ENCODE measurements at places on chromosomes 7 and 10. TPM values are rescaled to one million over a fixed set of nuclear protein-coding genes. Genes with fewer than 3 reads are reported as not detected.

GRCh38 chr7:106767498-106768323 is 97.4 kb upstream of the PIK3CG start:
- no peak for DNase-seq

DNA sequence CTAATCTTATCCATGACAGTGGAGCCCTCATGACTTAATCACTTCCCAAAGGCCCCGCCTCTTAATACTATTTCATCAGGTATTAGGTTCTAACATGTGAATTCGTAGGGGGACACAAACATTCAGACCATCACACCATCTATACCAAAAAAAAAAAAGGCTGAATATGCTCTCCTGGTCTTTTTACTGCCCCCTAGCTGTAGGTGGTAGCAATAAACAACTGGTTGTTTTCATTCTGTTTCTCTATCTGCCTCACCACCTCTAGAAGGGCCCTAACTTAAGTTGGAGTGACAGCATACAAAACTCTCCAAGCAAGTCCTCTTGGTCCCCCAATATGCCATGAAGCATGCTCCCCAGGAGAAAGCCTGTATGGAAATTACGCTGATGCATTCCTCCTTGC is 94.1 kb downstream of the GRM8 start:
- DNase-seq: no peak

- DNase-seq: no peak
These were observed 125.6 kb downstream of the PLXNA4 start for GRCh38 chr7:132450696-132451095.

GRCh38 chr10:108436096-108436495 is 1271.6 kb upstream of the SORCS1 start:
- DNase-seq: no peak

DNA sequence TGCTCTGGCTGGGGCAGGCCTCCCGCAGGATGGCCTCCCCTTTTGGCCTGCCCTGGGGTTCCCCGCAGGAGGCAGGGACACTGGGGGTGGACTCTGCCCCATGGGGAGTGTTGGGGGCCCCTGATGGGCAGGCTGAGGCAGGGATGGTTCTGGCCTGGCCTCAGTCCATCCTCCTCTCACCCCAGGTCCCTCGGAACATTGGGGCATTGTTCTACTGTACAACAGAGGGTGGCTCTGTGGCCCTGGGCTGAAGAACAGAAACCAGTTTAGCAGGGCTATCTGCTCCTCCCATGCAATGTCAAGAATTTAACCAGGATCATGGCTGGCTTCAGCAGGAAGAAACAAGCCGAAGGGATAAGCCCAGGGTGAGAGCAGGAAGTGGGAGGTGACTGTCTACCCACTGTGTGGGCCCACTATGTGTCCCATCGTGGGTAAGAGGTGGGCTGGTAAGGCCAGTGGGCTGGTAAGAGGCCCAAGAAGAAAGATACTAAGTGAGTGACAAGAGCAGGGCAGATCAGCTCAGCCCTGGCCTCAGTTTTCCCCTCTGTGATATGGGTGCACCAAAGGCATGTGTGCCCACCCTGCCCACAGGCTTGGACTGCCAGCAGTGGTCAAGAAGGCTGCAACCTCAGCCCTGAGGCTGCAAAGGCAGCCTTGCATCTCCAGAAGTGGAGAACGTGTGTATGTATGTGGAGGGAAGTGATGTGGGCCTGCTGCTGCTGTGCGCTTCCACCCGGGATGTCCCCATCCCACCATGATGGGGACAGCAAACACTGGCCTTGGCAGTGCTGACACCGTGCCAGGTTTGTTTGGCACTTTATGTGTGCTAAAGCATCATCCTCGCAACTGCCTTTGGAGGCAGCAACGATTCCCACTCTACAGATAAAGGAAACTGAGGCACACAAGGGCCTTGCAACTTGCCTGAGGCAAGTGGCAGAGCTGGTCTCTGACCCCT is 138.9 kb downstream of the SH3PXD2A start:
- DNase-seq: no peak

GRCh38 chr7:21173436-21173835 is 254.4 kb upstream of the SP4 start:
- no peak for DNase-seq

- no peak for DNase-seq
These were observed 149.4 kb downstream of the CHCHD3 start for GRCh38 chr7:132932296-132933071.

- no peak for DNase-seq
These were observed 123.7 kb upstream of the ASAH2 start for GRCh38 chr10:50375051-50375452.

PPRC1 gene
- 23.8 TPM for polyA plus RNA-seq

DNA sequence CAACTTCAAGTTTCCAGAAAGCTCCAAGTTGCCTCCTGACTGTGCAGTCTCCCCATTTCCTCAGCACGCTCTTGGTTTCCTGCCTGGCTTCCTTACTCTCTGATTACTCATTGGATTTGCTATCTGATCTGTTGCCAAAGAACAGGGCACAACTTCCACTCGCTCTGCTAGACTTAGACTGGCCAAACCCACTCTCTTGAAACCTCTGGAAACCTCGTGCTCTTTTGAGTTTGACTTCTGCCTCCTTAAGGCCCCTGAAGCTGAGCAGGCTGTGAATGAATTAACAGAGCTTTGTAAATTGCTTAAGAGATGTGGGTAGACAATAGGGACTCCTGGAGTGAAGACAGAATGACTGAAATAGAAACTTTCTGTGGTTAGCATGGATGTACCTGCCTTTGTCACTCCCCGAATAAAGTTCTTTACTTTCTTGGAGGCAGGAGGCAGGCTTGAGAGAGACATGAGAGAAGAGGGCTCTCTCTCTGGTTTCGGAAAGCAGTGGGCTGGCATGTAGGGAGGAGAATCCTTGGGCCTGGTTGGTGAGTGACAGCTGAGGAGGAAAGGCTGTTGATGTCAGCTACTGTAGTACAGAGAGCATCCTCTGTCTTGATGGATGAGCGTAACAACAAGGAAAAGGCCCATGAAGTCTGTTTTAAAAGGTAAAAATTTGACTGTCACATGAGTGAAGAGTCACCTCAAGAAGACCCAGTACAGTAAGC is 70.8 kb downstream of the CHN2 start:
- DNase-seq: peak; percentile 20

GRCh38 chr7:26140380-26140779 is 11.6 kb upstream of the NFE2L3 start:
- DNase-seq: no peak

GRCh38 chr10:120667276-120667675 is 183.9 kb upstream of the WDR11 start:
- DNase-seq: no peak

SYNPO2L gene
- polyA plus RNA-seq: 184 TPM

GRCh38 chr10:63583909-63584724 is 62.9 kb downstream of the REEP3 start:
- DNase-seq: no peak

GRCh38 chr10:61951144-61951483 is 49.6 kb downstream of the ARID5B start:
- DNase-seq: no peak

FAM131B gene
- polyA plus RNA-seq: 2.2 TPM

- DNase-seq: no peak
These were observed 40.0 kb upstream of the NPFFR1 start for GRCh38 chr10:70323697-70324338.

GALNT11 gene
- polyA plus RNA-seq: 31.5 TPM

DNA sequence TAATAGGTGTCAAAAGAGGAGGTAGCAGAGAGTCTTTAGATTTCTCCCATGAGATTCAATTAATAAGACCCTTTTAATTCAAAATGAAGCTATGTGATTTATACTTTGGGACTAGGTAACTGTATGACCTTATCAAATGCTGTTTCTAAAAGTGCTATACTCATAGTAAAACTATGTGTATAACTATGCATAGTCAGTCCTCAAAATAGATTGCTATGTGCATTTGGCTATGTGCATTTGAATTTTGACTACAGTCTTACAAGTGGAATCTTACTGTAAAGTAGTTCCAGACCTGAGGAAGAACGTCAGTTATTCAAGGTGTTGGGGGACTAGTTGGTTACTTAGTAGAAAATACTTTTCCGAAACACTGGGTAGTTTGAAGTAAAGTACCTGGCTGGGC is 36.9 kb downstream of the ADD3 start:
- no peak for DNase-seq

CPEB3 gene
- 3.8 TPM for polyA plus RNA-seq

DNA sequence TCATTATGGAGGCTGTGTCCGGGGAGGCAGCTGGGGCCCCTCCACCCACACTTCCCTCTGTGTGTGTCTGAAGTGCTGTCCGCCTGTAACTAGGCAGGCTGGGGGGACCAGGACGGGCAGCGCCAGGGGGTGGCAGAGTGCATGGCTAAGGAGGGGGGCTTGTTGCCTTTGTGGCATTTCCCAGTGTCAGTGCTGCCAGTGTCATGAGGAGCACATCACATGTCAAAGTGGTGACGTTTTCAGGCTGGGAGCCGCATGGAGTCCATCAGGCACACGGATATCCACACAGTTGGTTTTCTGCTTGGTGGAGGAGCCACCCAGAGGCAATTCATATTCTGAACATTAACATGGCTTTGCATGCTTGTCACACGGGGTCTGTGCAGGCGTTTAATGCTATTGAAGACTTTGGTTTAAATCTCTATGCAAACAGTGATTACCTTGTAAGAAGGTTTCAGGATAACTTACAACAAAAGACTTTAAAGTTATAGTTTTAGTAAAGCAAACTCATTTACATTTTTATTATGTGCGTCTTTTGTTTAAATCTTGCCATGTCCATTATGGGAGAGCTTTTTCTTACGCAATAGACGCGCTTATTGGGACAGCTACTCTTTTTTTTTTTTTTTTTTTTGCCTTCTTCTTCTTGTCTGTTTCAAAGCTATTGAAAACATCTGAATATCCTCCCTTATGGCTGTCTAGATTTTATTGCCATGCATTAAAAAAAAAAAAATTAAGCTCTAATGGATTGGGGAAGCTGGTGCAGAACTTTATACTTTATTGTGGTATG is 52.9 kb downstream of the C10orf67 start:
- DNase-seq: peak; percentile 9

DNA sequence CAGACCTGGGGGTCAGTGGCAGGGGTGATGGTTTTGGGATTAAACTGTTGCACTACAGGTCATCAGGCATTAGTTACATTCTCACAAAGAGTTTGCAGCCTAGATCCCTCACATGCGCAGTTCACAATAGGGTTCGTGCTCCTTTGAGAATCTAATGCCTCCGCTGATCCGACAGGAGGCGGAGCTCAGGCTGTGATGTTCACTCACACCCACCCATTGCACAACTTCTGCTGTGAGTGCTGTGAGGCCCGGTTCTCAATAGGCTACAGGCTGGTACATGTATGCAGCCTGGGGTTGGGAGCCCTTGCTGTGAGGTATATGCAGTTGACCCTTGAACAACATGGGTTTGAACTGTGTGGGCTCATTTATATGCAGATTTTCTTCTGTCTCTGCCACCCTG is 416.4 kb downstream of the GFRA1 start:
- no peak for DNase-seq

GRCh38 chr7:29282819-29283414 is 88.3 kb downstream of the CHN2 start:
- no peak for DNase-seq

DNA sequence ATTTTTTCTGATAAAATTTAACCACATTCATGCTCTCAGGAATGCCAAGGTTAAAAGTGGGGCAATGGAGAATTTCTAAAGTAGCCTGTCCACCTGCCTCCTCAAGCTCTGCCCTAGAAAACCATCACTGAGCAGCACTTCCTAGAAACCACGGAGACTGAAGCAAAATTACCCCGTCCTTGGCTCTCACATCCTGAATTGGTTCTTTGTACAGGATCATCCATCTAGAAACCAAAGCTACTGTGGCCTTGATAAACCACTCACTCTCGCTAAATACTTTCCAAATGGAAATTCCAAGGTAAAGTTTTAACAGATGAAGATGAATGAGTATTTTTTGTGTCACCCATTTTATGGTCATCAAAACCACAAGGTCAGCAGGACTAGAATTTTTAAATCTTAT is 96.6 kb downstream of the AVL9 start:
- no peak for DNase-seq

- DNase-seq: no peak
These were observed 169.3 kb upstream of the LRRN3 start for GRCh38 chr7:110921595-110922151.

DNA sequence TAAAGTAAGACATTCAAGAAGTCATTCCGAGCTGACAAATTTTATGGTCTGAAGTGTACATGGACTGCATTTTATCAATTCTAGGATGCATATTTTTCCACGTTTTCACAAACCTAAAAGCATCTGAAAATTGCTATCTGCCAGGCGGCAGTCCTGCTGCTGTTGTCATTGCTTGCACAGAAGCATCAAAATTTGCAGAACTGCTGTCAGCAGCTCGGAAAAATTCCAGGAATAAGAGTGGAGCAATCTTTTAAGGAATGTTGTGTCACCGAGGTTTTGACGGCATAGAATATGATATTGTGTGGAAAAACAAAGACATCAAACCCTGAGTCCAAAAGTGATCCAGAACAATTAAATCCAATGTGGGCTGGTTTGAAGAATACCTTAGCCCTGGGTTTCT is 61.4 kb downstream of the CHCHD3 start:
- DNase-seq: no peak

TMEM176A gene
- 9.0 TPM for polyA plus RNA-seq

ELAPOR2 gene
- 6.2 TPM for polyA plus RNA-seq

- no peak for DNase-seq
These were observed 17.2 kb downstream of the TAS2R60 start for GRCh38 chr7:143460271-143460979.

DNA sequence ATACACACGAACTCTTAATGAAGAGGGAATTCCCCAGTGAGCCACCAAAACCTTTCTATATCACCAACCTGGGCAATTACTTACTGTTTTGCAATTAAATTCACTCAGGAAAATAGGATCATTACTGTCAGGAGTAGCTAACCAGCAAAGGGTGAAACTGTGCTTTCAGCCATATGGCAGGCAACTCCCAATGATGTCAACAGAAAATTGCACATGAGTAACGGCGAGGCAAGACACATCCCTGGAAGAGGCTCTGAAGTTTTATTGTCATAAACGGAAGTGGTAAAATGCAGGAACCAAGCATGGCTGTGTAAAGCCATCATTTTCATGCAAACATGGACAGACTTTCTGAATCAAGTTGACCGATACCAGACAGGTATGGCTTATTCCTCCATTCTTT is 548.9 kb upstream of the AUTS2 start:
- DNase-seq: peak; percentile 6

DNA sequence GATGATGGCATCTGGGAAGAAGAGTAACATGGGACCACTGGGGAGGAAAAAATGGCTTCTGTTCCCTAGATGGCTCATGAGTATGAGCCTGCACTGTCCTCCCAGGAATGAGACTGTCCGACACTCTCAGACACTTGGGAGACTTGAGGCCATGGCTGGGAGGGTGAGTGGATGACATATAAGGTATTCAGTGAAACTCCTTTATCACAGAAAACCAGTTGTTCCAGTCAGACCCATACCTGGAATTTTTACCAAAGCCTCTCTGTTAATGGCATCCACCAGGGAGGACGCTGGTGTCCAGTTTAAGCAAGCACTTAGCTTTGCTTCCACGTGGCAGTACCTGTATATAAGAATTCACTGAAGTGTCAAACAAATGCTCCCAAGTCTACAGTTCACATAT is 116.7 kb upstream of the C10orf90 start:
- no peak for DNase-seq

DNA sequence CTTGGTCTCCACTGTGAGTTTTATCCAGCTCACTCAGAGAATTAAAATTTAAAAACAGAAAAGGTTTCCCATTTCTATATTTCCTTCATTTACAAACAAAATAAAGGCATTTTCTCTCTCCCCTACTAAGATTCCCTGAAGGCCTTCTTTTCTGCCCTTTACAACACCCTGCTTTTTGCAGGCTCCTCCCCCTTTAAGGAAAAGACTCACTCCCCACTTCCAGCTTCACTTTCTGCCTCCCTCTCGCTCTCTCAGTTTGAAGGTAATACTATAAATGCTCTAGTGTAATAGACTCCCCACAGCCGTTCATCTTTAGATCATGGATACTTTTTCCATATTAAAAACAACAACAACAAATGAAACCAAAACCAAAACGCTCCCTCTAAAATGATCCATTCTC is 53.3 kb downstream of the CDHR3 start:
- DNase-seq: no peak
